SJCRH30 (cell line): ENCODE measurements at places on chromosomes 3 and 15. TPM values are rescaled to one million over a fixed set of nuclear protein-coding genes. Genes with fewer than 3 reads are reported as not detected.
A peak's percentile ranks its signal among the peaks of the same experiment; 100 is the strongest.

DNA sequence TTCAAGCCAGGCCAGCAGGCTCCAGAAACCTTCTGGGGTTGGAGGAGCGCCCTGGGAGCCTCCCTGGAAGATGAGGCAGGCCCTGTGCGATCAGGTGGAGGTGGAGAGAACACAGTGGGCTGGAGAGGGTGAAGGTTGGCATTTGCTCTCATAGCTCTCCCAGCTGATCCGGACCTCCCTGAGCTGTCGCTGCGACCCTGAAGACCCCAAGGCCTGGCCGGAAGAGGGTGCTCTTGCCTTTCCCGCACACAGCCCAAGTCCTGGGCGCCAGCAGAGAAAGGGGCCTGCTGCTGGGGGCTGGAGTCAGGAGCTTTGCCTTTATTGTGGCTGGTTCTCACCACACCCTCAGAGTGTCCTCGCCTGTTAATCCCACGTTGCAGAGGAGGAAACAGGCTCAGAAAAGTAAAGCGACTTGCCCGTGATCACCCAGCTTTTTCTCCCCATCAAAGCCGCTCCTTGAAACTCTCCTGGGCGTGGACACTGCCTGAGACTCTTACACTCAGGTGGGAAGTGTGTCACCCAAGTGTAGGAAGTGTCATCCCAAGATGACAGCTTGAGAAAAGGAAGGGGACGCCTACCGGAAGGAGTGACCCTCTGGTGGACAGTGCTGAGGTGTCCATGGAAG, 8.6 kb upstream of the RPL29 start:
- peaks cover 22% of the 10 kb centered on the region for H3K4me1 ChIP-seq
- H3K36me3 ChIP-seq = no peaks in the 10 kb centered on the region
- DNase-seq = peak; percentile 85
- no peak overlapping the region for H3K4me3 ChIP-seq

DNA sequence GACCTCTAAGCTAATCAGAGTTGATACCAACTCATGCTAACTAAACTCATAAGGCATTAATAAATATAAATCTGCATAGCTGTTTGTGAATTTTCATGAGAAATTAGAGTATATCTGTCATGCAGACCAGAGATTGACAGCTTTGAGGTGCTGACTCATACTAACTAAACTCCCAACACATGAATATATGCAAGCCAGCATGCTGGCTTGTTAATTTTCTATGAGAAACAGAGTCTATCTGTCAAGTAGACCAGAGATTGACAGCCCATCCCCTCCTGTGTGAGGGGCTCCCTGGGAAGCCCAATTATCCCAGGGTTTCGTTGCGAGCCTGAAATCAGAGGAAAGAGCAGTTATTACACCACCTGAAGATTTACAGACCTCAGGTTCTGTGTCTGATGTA, 69.3 kb downstream of the CD47 start:
- no peak overlapping the region for H3K27ac ChIP-seq
- no peaks in the 10 kb centered on the region for H3K36me3 ChIP-seq
- H3K4me1 ChIP-seq = no peaks in the 10 kb centered on the region
- DNase-seq = no peak

DNA sequence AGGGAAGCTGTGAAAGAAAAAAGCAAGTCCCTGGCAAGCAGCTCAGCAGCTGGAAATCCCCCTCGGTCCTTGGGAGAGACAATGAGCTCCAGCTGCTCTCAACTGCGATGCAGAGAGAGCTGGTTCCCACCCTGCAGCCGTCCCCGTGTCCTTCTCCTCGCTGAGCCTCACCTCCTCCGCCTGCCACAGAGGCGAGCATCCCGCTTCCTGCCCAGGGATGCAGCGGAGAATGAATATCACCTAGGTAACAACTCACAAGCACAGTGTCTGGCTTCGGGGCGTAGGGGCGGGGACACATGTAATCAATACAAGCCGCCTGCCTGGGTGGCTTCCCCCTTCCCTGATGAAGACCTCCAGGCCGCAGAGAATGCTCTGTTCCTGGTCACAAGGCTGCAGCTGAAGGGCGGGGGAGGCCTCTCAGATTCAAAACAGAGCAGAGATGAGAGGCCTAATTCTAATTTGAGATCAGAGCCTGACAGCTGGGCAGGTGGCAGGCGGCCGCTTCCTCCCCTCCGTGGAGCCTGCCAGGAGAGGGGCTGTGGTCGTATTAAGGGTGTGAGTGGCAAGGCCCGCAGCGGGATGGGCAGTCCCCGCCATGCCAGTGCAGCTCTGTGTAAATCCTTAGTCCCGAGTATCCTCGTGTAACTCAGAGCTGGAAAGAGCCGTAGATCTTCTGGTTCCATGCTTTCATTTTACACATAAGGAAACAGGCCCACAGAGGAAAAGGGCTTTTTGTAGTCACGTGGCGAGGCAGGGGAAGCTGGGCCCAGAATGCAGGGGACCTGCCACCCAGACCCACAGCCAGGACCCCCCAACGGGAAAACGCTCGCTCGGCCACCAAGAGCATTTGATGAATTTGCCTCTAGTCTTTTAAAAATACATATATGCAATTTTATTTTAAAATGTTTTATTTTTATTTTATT, 24.3 kb downstream of the ZDHHC19 start:
- H3K4me1 ChIP-seq = peaks cover 6% of the 10 kb centered on the region
- no peak overlapping the region for H3K27ac ChIP-seq
- peak overlapping the region; percentile 23; the same call in 1 of the 2 replicates for H3K4me3 ChIP-seq

- no peak for DNase-seq
- H3K27me3 ChIP-seq = no peaks in the 10 kb centered on the region
- no peaks in the 10 kb centered on the region for H3K36me3 ChIP-seq
- H3K4me1 ChIP-seq = no peaks in the 10 kb centered on the region
Measured at GRCh38 chr3:181952929-181953328, 241.2 kb downstream of the SOX2 start.

- H3K27ac ChIP-seq = no peak overlapping the region
- no peak for DNase-seq
- H3K36me3 ChIP-seq = peaks cover 9% of the 10 kb centered on the region
- H3K27me3 ChIP-seq = no peaks in the 10 kb centered on the region
- no peak overlapping the region for H3K4me3 ChIP-seq
Measured at GRCh38 chr15:99604865-99605264, 39.1 kb downstream of the MEF2A start.

- no peak overlapping the region for H3K4me3 ChIP-seq
- peaks cover 7% of the 10 kb centered on the region for H3K4me1 ChIP-seq
- no peaks in the 10 kb centered on the region for H3K27me3 ChIP-seq
- no peaks in the 10 kb centered on the region for H3K36me3 ChIP-seq
Measured at GRCh38 chr15:81097116-81097889, 36.8 kb upstream of the CFAP161 start.

DNA sequence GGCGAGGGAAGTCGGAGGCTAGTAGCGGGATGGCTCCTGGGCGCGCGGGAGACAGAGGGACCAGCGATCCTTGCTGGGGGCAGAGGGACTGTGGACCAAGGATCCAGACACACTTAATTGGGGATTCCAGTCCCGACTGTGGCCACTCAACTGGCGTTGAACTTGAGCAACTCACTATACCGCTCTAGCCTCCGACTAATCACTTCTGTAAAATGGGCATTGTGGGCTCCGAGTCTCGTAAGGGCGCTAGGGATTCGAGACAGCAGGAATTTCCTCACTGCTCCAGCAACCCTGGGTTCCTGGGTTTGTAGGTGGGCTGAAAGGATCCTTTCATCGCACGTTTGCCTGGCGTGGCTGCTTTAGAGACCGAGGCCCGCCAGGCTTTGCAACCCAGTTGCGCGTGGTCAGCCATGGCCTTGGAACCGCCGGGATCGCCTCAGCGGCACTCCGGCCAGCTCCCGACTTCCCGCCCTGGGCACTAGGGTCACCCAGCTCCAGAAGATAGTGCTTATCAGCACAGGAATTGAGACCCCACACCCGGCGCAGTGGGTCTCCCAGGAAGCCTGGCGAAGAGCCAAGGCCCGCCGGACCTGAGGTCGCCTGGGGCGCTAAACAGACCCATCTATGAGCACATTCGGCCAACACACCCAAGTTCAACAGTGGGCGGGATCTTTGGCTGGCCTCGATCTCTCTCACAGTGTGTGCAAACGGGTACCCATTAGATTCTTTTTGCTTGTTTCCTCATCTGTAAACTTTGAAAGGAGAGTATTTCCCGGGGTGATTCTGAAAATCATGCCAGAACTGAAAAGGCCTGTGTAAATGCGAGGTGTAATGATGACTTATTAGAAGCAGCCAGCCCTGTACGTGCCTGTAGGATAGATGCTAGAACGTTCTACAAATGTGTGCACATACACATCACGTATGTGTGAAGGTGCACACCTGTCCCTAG, 9.9 kb downstream of the FOXL2 start:
- no peak overlapping the region for H3K27ac ChIP-seq
- no peak overlapping the region for H3K4me3 ChIP-seq
- H3K4me1 ChIP-seq = no peaks in the 10 kb centered on the region
- DNase-seq = no peak

Gene CCNL1
- total RNA-seq = 91.2 and 112 TPM in 2 replicates

Gene MRPL3
- total RNA-seq = 191 and 209 TPM in 2 replicates

Gene NEO1
- total RNA-seq = 13.9 and 15.1 TPM in 2 replicates

Gene ARGFX
- total RNA-seq = 1.1 and 1.2 TPM in 2 replicates
